CD14-positive monocyte (primary cell): ENCODE measurements at places on chromosomes 5 and 9. TPM values are rescaled to one million over a fixed set of nuclear protein-coding genes. Genes with fewer than 3 reads are reported as not detected.

Gene BRD8
- 17.6 TPM for polyA plus RNA-seq

Gene IQGAP2
- 22.4 and 50.9 TPM in 2 replicates for polyA plus RNA-seq

Gene ADAMTSL1
- polyA plus RNA-seq: not detected

Gene GDF9
- polyA plus RNA-seq: 0.13 and 0.55 TPM in 2 replicates

Gene PCDHGA3
- polyA plus RNA-seq: not detected

Gene SLC24A2
- not detected for polyA plus RNA-seq

Gene PRKAA1
- 11.4 and 29.6 TPM in 2 replicates for polyA plus RNA-seq

Gene STPG3
- polyA plus RNA-seq: not detected
